Fibroblast of skin of back (primary cell): ENCODE measurements at places on chromosomes 6 and 20.

- DNase-seq, result no peak
Measured at GRCh38 chr6:148750838-148751792, 4.3 kb downstream of the UST start.

DNA sequence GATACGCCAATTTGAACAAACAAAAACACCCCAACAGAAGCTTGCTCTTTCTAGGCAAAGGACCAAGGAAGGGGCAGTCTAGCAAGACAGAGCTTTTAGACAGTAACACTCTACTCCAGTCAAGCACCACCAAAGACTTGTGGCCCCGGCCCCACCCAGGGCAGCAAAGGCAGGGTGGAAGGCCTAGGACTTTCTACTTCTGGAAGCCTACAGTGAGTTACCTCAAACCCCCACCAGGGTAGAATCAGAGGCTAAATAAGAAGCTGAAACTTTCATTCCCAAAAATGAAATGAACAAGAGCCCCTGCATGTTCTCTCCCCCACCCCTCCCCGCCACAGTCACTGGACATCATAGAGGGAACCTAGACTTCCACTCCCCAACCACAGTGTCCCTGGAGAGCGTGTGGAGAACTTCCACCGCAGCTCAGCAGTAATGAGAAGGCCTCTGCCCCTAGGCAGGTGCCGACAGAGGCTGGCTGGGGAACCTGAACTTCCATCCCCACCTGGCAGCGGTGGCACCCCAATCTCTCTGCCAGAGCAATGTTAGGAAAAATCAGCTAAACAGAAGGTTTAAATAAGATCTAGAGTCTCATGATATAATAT lies 40.0 kb downstream of the KATNA1 start:
- DNase-seq, result no peak

GRCh38 chr6:14241255-14242070 lies 123.9 kb downstream of the CD83 start:
- DNase-seq, result no peak

- DNase-seq, result peak; percentile 82
Measured at GRCh38 chr6:100347901-100348550, 116.7 kb downstream of the SIM1 start.

GRCh38 chr6:155523821-155524651 lies 68.4 kb upstream of the NOX3 start:
- DNase-seq, result peak; percentile 52

DNA sequence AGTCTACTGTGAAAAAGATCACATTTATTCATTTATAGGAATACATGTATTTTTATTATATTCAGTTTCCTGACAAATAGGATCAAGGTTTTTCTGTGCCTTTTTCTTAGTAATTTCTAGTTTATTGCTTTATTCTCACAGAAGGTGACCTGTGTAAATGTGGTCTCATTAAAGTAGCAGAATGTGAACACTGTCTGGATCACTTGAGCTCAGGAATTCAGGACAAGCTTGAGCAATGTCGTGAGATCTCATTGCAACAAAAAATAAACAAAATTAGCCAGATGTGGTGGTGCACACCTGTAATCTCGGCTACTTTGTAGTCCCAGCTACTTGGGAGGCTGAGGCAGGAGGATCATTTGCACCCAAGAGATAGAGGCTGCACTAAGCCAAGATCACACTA lies 516.7 kb downstream of the CDKAL1 start:
- no peak for DNase-seq

GRCh38 chr20:59920944-59921343 lies 12.5 kb downstream of the SYCP2 start:
- peak; percentile 13 for DNase-seq

GRCh38 chr20:56414842-56415765 lies 3.0 kb downstream of the CASS4 start:
- DNase-seq, result peak; percentile 67

GRCh38 chr6:26545627-26546026 lies 7.5 kb downstream of the HMGN4 start:
- DNase-seq, result no peak

GRCh38 chr6:157710604-157711003 lies 112.4 kb upstream of the SNX9 start:
- no peak for DNase-seq

DNA sequence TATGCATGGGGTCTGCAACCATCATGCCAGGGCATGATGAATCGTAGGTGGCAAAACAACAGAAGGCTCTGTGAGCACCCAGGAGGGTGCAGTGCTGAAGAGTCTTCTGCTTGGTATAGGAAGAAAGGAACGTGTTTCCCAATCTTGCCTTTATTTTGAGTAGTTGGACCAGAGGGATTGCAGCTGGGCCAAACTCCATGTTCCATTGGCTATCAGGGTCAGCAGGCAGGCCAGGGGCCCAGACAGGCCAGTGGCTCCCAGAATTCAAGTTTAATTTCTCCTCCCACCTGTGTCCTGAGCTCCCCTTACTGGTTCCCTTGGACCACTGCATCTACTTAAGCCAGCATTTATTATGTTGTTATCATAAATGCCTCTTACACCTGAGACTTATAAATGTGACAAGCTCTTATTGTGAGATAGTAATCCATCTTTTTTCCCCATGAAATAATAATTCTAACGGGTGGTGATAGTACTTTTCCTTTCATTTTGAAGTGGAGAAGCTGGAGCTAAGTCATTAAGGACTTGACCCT lies 918 bp upstream of the TRIM38 start:
- DNase-seq, result no peak

DNA sequence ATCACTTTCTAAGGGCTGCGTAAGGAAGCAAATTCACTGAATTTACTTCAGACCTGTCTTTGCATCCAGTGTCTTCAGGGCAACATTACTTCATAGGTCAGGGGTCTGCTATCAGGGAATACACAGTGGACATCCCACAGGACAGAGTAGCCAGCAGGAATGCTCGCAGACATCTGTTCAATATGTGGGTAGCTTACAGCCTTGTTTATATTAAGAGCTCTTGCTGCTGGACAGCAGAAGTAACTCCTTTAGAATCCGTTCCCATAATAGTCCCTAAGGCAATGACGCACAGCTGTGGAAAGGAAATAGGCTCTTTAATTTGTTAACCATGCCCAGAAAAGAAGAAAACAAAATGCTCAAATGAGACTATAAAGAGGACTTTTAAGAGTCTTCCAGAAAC lies 198.7 kb downstream of the MOXD1 start:
- DNase-seq, result peak; percentile 90

DNA sequence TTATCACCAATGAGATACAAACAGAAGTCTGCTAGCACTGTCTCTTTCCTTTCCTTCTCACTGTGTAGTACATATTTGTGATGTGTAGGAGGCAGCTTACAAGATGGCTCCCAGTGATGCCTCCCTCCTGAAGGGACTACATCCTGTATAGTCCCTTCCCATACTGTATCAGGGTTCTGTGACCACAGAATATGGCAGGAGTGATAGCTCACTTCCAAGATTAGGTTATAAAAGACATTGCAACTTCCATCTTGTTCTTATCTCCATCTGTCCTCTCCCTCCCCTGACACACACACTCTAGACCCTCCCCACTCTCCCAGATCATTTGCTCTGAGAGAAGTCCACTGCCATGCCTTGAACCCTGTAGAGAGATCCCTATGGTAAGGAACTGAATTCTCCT lies 38.0 kb downstream of the SESN1 start:
- no peak for DNase-seq

GRCh38 chr6:4818272-4818938 lies 42.2 kb downstream of the CDYL start:
- no peak for DNase-seq

GRCh38 chr20:17761604-17762003 lies 61.8 kb downstream of the BANF2 start:
- no peak for DNase-seq

DNA sequence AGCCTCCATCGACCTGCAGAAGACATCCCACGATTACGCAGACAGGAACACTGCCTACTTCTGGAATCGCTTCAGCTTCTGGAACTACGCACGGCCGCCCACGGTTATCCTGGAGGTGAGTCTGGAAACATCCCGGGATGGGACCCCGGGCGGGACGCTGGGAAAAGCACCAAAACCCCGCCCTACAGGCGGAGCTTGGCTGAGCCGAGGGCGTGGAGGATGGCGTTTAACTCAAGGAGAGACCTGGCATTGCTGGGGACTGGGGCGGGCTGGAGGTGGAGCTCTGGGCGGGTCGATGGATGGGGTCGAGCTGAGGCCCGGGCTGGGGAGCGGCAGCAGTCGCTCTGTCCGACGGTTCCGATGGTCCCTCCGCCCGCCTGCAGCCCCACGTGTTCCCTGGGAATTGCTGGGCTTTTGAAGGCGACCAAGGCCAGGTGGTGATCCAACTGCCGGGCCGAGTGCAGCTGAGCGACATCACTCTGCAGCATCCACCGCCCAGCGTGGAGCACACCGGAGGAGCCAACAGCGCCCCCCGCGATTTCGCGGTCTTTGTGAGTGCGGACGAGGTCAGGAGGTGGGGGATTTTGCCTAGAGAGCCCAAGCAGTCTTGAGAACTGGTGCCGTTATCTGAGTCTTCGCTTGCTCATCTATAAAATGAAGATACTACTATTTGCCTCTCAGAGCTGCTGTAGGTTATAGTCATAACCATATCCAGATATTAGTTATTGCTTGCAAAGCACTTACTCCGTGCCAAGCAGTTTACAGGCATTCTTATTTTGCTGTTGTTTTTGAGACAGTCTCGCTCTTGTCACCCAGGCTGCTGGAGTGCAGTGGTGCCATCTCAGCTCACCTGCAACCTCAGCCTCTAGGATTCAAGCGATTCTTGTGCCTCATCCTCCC lies 3.8 kb downstream of the SPAG4 start:
- DNase-seq, result peak; percentile 84
